IPS DF 6.9 (cell line): ENCODE measurements at places on chromosomes 5 and 9.

DNA sequence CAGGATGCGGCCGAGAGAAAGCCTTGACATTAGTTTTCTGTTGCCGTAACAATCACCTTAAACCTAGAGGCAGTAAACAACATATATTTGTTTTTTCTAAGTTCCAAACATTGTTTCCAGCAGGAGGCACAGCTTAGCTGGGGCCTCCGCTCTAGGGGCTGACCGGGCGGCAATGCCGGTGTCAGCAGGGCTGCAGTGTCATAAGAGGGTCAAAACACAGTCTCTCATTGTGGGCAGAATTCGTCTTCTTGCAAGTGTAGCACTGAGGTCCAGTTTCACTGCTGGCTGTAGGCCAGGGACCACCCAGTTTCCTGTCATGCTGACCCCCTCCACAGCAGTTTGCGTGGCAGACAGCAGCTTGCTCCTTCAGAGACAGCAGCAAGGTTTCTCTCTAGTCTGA is 186.2 kb downstream of the PJA2 start:
- no peak for DNase-seq

DNA sequence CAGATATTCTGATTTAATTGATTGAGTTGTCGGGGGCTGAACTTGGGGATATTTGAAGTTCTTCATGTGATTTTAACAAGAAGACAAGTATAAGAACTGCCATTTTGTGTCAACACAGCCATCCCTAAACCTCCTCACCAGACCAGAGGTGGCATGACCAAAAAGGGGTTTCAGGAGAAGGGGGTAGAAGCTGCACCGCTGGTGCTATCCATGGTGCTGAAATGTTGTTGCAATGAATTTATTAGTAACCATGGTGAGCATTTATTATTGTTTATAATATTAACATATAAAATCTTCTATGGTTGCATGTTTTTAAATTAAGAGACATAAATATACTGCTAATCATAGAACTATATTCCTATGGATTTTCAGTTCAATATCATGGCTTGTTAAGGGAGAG is 72.3 kb downstream of the GNA14 start:
- DNase-seq = no peak

- DNase-seq = no peak
These were observed 102.6 kb upstream of the TBC1D2 start for GRCh38 chr9:98357921-98358535.

GRCh38 chr5:67002832-67003684 is 193.5 kb downstream of the CD180 start:
- DNase-seq = no peak

- DNase-seq = no peak
These were observed 73.3 kb upstream of the TBCA start for GRCh38 chr5:77849308-77849900.

- DNase-seq = no peak
These were observed 295.7 kb downstream of the ARHGEF28 start for GRCh38 chr5:73921741-73922140.

DNA sequence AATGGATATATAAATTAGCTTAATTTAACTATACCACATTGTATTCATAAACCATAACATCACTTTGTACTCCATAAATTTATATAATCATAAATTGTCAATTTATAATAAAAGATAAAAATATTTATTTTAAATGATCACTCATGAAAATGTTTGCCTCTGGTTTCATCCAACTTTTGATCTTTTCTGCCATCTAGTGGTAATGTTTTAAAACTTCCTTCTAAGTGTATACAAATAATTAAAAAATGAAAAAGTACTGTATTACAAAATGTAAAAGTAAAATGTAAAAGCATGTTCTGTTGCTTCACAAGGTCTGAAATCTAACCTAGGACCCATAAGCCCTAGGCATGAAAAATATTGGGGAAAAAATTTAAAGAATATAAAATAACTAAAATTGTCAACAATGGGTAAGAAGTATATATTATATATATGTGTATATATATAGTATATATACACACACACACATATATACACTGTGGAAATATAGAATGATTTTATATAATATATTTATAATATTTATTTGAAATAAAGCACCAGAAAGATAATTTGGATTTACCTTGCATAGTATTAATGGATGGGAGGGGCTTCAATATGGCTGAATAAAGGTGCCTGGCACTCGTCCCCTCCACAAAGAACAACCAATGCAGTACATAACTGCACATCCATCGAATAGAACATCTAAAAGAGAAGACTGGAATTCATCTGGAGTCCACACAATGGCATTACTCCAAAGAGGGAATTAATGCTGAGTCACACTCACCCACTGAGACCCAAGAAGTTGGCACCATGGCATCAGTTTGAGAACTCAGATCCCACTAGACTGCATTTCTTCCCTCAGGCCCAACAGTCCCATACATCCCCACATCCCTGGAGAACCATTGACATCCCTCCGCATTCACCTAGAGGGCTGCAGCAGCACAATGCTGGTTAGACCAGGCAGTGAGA is 32.5 kb downstream of the ANXA1 start:
- no peak for DNase-seq

DNA sequence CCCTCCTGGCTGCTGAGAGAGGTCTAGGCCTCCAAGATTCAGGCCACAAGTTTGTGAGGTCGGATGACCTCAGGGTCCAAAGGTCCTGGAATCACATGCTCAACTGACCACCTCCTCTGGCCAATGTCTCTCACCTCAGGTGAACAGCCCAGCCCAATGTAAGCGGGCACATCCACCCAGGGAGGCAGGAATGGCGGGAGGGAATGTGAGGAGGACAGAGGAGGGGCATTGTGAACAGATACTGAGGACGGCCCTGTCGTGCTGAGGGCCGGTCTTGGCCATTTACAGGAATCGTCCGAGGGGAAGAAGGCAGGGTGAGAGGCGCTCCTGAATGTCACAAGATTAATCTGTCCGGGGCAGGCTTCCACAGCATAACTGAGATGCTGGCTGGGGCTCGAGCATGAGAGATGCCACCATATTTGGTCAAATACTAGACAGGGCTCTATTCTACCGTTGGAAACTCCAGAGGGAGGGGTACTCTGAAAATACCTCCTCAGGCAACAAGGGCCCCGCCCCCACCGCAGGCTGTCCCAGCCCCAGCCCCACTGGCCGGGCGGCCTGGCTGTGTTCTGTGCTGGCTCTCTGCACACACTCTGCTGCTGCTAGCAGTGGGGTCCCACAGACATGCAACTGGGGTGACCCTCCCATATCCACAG is 1.5 kb upstream of the IL17B start:
- no peak for DNase-seq

DNA sequence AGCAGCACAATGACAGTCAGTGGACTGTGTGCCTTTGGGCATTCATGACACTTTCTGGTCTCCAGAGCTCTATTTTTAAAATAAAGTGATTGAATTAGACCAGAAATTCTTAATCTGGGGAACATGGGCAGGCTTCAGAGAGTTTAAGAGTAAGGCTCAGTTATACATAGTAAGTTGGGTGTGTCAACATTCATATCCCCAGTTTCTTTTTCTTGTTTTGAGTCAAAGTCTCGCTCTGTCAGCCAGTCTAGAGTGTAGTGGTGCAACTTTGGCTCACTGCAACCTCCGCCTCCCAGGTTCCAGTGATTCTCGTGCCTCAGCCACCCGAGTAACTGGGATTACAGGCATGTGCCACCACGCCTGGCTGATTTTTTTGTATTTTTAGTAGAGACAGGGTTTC is 13.7 kb upstream of the KIF4B start:
- DNase-seq = no peak

DNA sequence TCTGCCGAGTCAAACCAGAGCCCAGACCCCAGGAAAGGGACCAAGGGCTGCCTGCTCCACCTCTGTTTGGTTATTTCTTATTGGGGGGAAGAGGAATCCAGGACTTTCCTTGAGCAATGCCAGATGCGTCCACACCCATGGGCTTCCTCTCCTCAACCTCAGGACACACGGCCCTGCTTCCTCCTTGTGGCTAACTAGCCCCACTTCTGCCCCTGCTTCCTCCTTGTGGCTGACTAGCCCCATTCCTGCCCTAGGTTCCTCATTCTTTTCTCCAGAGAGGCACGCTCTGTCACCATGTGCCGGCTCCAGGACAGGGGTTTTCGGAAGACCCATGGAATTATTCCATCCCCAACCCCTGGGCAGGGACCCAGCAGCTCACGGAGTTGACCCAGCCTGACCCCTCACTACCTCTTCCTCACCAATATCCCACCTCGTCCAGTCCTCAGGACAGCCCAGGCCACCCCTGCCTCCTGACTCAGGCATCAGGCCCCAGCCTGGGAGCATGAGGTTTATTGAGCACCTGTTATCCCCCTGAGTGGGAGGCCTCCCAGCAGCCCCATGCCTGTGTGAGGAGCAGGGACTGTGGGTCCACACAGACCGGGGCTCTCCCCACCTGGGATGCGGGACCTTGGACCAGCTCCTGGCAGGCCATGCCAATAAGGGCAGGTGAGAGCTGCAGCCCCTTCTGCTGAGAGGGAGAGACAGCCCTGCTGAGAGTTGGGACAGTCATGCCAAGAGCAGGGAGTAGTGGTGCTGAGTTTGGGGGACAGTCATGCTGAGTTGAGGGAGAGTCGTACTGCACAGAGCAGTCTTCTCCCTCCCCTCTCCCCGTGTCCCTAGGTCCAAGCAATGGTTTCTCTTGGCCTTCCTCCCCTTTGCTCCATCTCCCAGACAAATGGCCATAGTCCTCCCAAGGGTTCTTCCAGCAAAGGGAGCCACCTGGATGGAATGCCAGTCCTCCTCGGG is 11.8 kb upstream of the FCN1 start:
- no peak for DNase-seq

- no peak for DNase-seq
These were observed 95.5 kb downstream of the GHR start for GRCh38 chr5:42518595-42519221.

DNA sequence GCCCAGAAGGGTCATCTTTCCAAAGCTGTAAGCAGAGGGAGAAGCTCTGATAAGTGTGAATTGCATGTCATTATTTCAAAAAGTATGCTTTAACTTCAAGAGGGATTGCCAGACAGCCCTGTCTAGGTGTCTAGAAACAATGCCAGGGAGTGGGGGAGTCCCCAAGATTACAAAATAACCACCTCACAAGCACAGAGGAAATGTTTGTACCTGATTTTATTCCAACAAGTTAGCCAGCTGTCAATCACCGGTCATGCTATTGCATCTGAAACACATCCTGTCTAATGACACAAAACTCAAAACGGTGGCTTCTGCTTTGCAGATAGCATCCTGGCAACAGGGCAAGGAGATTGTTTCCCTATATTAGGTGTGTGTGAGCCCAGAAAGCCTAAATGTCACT is 154.2 kb upstream of the WWC1 start:
- DNase-seq = no peak

- no peak for DNase-seq
These were observed 27.7 kb downstream of the FST start for GRCh38 chr5:53508125-53508524.

GRCh38 chr9:98523231-98523901 is 185.4 kb downstream of the GABBR2 start:
- DNase-seq = no peak

DNA sequence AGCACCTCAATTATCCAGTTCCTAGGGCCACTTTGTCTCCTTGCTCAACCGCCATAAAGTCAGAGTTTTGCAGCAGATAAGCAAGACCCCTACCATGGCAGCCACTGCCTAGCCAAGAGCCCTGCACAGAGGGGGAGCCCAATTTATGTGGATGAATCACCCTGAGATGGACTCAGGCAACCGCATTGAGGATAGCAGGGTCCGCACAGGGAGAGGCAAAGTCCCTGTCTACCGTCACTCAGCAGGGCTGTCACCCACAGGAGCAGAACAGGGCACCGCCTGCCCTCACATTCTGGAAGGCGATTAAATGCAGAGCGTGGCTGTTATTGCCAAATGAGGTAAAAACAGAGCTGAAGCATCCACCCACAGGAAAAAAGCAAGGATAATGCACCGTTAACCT is 1.7 kb downstream of the FBP2 start:
- no peak for DNase-seq

DNA sequence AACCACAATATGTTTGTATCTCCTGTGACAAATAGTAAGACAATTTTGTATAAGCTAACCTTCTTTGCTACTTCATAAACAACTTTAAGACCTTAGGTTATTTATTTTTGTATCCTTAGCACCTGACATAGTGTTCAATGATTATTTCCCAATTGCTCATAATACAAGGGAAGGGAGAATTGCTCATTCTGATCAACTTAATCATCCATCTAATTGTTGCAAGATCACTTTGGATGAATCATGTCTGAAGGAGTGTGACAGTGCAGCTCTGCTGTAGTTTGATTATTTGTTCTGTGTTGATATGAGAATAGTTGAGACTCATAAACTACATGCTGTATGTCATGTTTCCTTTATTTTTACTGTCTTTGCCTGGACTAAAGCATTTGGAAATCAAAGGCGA is 721.3 kb upstream of the SEMA6A start:
- DNase-seq = no peak

- DNase-seq = no peak
These were observed 357.3 kb downstream of the SPOCK1 start for GRCh38 chr5:137141779-137142178.

GRCh38 chr5:8844206-8844605 is 701.7 kb downstream of the SEMA5A start:
- DNase-seq = no peak

GRCh38 chr5:36239370-36240293 is 2.1 kb downstream of the NADK2 start:
- DNase-seq = no peak
